ENCODE measurements at places on chromosomes 1 and 21. TPM values are rescaled to one million over a fixed set of nuclear protein-coding genes. Genes with fewer than 3 reads are reported as not detected.

Gene HRNR
- total RNA-seq, result not detected

Gene CD5L
- not detected for total RNA-seq

Gene C1QTNF12
- 0.57 TPM for total RNA-seq

Gene HOOK1
- not detected for total RNA-seq

Gene IL24
- total RNA-seq, result not detected

Gene SLC2A5
- total RNA-seq, result not detected

Gene FMO1
- not detected for total RNA-seq

Gene FCGR3B
- not detected for total RNA-seq

Gene OR2L13
- not detected for total RNA-seq

Gene FCGR2B
- not detected for total RNA-seq

Gene MYOC
- total RNA-seq, result not detected

Gene PDC
- total RNA-seq, result not detected

Gene SMIM34
- not detected for total RNA-seq

Gene ERG
- 39.3 TPM for total RNA-seq

Gene BRDT
- total RNA-seq, result not detected

Gene TNFSF4
- total RNA-seq, result 10.0 TPM

Gene GFI1
- total RNA-seq, result not detected

Gene FCN3
- 0.32 TPM for total RNA-seq

Gene TMEM82
- total RNA-seq, result not detected

Gene NR0B2
- not detected for total RNA-seq

Gene GJA5
- 0.32 TPM for total RNA-seq

Gene FTCD
- not detected for total RNA-seq

Gene FCRL6
- total RNA-seq, result not detected

Gene NEXN
- 6.9 TPM for total RNA-seq

Gene CXADR
- 76.5 TPM for total RNA-seq

Gene ACTL8
- total RNA-seq, result not detected

Gene CYP4X1
- total RNA-seq, result 0.65 TPM

Gene FAM131C
- total RNA-seq, result not detected

Gene OR6N1
- not detected for total RNA-seq

Gene TRIM67
- not detected for total RNA-seq

Gene TPTE
- not detected for total RNA-seq

Gene AK2
- total RNA-seq, result 87.6 TPM

Gene FAM78B
- total RNA-seq, result 0.16 TPM

Gene MRPS14
- total RNA-seq, result 32.2 TPM

Gene NBPF4
- not detected for total RNA-seq

Gene THEMIS2
- 19.3 TPM for total RNA-seq

Gene CR1L
- not detected for total RNA-seq

Gene TMCC2
- total RNA-seq, result 4.3 TPM

Gene CELA2A
- total RNA-seq, result not detected

Measured in bladder microvascular endothelial cell (primary cell).